GM12891 (cell line): ENCODE measurements at places on chromosomes 13 and 19.
A peak's percentile ranks its signal among the peaks of the same experiment; 100 is the strongest.

- DNase-seq = no peak
These were observed 94.2 kb downstream of the USP12 start for GRCh38 chr13:27077451-27077850.

GRCh38 chr13:113877149-113877990, 13.5 kb upstream of the GAS6 start:
- no peak for DNase-seq

DNA sequence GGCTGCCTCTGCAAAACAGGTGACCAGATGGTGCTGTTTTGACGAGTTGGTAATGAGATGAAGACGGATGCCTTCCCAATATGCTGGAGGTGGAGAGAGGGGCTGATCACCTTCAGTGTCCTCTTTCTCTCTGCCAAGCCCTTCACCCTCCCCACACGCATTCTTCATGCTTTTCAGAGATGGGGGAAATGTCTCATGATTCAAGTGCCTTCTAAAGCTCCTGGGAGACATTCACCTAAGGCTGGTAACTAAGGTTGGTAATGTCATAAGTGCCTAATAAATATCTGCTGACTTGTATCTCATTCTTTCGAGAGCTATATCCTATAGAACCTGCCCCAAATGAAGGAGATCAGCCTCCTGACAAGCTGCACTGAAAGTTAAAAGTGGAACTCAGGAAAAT, 86.2 kb upstream of the MBNL2 start:
- no peak for DNase-seq

GRCh38 chr13:75789451-75790197, 153.5 kb downstream of the LMO7 start:
- no peak for DNase-seq

DNA sequence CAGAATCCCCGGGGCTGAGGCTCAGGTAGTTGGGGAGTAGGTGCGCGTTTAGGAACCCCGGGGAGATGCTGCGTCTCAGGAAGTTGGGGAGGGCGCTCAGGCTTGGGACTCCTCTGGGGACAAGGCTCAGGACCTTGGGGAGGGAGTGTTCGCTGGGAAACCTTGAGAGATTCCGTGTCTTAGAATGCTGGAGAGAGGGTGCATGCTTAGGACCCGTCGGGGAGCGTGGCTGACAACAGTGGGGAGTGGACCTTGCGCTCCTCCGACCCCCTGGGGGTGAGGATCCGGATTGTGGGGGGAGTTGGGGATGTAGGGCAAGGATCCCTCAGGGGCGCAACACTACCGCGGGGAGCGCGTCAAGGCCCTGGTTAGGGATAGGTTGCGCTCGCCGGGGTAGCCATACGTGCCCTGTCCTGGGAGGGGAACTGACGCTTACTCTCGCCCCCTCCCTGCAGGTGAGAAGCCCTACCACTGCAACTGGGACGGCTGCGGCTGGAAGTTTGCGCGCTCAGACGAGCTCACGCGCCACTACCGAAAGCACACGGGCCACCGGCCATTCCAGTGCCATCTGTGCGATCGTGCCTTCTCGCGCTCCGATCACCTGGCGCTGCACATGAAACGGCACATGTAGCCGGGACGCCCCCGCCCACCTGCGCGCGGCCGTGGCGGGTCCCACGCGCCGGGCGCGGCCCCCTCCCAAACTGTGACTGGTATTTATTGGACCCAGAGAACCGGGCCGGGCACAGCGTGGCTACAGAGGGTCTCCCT, 2.0 kb downstream of the KLF2 start:
- DNase-seq = no peak

DNA sequence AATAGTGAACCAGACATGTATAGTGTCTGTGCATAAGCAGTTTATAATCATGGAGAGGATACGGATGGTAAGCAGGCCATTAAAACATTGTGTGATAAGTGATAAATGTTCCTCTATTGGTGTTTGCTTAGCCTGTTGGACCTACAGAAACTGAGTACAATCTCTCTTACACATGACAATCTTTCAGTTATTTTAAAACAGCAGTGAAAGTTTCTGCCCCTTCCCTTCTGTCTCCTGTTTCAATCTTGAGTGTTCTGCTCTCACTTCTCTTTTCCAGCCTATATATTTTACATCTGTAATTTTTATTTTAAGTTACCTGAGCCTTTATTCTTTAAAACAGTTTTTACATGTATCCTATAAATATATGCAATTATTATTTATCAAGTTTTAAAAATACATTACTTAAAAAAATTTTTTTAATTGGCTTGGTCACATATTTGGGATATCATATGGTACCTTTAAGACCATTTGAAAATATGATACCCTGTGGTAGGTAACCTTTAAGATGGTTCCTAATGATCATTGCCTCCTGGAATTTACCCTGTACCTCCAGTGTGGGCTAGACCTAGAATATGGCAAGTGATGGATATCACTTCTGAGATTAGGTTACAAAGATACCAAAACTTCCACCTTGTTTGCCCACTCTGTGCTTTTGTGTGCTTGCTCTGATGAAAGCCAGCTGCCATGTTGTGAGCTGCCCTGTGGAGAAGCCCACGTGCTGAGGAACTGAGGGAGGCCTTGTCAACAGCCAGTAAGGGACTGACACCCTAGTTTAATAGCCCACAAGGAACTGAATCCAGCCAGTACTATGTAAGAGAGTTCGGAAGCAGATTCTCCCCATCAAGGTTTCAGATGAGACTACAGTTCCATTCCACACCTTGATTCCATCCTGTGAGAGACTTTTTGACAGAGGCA, 99.3 kb downstream of the DHRS12 start:
- DNase-seq = no peak

DNA sequence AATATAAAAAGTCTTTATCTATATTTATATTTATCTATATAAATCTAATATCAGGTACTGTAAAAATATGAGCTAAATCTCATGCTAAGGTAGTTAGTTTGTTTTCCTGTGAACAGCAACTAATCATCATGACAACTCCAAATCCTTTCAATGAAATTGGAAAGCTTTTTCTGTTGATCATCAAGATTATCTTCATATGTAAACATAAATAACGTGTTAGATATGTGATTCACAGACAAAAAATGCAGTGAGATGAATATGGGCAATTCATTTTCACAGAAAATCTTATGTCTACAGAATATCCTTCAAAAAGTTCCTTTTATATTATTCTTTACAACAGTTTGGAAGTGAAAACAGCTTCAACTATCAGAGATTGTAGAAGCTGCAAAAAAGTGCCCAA, 41.7 kb upstream of the EEF1AKMT1 start:
- DNase-seq = no peak

- no peak for DNase-seq
These were observed 20.1 kb upstream of the ZNRF4 start for GRCh38 chr19:5434970-5435641.

- DNase-seq = no peak
These were observed 29.0 kb downstream of the ZNF20 start for GRCh38 chr19:12111176-12111575.

DNA sequence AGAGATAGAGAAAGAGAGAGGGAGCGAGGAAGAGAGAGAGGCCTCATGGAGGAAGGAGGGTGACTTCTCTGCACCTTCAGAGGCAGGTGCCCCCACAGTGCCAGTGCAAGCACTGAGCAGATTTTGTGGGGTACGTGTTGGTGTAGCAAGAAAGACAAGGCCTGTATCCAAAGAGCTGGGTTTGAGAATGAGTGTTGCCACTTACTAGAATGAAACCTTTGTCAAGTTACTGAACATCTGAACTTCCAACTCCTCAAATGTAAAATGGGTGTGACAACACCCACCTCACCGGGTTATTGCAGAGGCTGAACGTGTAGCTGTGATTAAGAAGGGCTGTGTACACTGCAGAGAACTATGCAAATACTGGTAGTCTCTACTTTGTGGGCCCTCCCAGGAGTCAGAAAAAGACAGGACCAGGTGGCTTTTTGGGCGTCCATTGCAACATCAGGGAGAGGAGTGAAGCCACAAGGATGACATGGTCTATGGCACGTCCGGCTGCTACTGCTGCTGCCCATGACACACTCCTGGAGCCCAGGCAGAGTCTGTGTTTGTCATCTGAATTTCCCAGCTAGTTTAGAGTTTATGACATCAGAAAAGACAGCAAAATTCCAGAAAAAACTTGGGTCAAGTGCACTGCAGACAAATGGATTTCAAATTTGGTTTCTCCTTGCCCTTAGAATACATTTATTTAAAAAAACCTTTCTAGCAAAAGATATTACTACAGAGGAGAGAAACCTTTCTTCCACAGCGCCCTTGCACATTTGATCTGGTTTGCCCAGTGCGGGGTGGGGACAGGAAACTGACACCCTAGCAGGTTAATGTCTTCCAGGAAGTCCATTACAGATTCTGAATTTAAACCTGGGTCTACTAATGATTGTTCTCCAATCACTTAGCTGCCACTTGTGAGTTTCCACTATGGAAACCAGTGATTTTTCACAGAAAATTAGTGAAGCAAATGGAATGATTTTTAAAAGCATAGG, 54.0 kb upstream of the ATP12A start:
- peak; percentile 40 for DNase-seq

GRCh38 chr13:26185720-26186117, 36.4 kb downstream of the RNF6 start:
- DNase-seq = no peak

DNA sequence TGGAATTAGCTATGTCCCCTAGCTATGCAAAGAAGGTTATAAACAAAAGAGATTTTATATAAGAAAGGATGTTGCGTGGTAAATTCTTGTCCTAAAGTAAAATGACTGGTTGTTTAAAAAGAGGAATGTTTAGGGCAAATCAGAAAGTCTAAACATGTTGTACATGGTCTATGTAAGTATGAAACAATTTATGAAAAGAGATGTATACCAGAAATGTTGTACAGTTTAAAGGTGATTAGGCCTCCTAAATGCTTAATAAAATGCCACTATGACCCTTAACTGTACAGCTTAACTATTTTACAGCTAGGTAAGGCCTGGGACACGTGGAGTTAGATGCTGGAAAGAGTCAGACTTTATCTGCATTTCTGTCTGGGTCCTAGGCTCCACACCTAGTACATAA, 775.9 kb upstream of the KLHL1 start:
- no peak for DNase-seq

DNA sequence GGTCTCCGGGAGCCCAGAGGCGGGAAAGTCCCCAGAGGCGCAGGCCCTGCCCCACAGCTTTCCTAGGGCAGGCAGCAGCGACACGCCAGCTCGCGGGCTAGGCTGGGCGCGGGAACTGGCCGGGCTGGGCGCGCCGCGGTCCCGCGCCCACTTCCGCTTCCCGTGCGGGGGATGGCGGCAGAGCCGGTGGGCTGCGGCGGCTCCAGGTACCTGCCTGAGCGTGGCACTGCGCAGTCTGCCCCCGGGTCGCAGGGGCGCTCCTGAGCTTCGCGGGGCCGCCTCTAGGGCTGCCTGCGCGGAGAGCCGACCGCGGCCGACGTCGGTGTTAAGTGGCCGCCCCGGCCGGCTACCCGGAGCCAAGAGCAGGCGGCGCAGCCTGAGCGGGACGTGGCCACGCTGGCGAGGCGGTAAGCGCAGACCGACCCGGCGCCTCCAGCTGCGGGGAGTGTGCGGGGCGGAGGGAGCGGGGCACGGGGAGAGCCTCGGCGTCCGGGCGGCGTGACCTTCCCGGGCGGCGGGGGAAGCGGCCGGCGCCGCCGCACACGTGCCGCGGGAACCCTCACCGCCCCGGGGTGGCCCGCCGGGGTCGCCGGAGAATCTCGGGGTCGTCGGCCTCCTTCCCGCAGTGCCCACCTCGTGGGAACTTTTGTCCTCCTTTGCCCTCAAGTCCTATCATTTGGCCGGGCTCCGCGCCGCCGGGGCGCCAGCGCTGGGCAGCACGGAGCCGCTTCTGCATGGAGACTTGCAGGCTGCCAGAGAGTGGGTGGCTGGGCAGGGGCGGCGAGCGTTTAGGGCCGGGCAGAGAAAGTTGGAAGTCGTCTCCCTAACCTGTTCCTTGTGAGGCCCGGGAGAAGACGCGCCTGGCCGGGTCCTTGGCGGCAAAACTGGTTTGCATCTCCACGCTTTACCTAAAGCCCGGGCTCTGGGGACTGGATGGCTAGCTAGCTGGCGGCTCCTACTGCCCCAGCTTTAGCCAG, 31.4 kb upstream of the MPHOSPH8 start:
- peak; percentile 76 for DNase-seq

- no peak for DNase-seq
These were observed 364.2 kb upstream of the SLC10A2 start for GRCh38 chr13:103430368-103430767.

DNA sequence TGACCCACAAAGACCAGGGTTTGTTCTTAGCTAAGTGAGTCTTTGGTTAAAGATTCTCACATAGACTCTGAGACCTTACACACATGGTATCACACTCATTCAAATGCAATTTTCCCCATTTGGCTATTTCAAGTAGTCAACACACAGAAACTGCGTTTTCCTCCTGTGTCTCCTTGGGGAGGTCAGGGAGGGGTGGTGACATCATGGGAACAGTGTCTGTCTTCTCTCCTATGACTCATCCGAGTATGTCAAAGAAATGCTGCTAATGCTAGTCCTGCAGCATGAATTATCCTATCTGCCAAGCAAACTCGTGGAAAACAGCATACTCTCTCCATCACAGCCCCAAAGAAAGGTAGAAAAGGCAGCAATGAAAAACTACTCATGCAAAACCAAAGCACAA, 100.2 kb downstream of the ENOX1 start:
- DNase-seq = no peak

DNA sequence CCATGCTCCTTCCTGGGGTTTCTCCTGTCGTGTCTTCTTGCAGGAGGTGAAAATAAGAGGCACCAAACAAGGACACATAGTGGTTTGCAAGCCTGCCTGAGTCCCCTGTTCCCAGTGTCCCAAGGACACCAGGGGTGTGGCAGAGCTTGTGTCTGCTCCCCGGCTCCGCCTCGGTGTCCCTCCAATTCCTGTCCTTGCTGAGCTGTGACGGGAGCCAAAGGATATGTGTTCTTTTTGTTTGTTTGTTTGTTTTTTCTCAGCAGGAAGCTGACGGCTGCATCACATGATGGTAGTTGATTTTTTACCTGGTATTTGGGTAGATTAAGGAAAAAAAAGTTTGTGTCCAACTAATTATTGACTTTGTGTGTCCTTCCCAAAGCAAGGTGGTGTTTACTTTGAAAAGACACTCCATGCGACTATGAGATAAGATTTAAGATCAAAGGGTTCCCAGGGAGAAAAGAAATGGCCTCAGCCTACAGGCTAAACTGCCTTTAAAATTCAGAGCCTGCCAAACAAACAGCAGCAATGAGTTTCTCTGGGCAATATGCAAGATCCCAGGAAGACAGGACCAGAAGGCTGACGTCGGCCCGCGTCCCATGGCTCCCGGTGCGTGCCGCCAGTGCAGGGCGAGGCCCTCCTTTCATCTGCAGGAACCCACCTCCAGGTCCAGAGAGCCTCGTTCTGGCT, 50.8 kb upstream of the XPO4 start:
- DNase-seq = no peak

GRCh38 chr19:17488593-17489391, 18.5 kb downstream of the SLC27A1 start:
- DNase-seq = peak; percentile 63
